ENCODE measurements at places on chromosomes 16 and 17.

DNA sequence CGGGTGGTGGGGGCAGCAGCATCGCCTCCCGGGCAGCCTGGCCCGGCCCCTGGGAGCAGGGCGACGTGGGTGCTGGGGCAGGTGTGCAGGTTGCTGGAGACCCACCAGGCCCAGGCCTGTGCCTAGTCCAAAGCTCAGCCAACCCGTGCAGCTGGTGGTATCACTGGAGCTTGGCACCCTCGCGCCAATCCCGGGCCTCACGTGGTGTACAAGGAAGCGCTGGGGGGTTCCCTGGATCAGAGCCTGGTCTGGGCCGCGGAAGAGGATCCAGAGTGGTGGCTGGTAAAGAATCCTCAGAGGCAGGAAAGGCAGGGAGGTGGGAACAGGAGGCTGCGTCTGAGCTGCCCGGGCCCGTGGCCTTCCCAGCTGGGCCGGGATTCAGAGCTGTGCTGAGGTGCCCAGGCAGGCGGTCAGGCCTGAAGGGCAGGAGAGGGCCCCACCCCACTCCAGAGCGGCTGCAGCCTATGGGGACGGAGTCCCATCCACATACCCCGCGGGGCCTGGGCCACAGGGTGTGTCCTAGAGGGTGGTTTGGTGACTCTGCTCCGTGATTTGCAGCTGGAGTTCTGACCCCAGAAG lies 36.2 kb downstream of the ZFPM1 start:
- no peak for DNase-seq
- H3K4me1 ChIP-seq: no peaks in the 10 kb centered on the region
- no peak overlapping the region for H3K4me3 ChIP-seq
- no peaks in the 10 kb centered on the region for H3K36me3 ChIP-seq
- no peaks in the 10 kb centered on the region for H3K27me3 ChIP-seq
- H3K27ac ChIP-seq: no peak overlapping the region

GRCh38 chr16:11613381-11614303 lies 26.9 kb upstream of the LITAF start:
- no peak for DNase-seq
- peaks cover 16% of the 10 kb centered on the region for H3K4me1 ChIP-seq
- H3K36me3 ChIP-seq: no peaks in the 10 kb centered on the region
- H3K27ac ChIP-seq: peak overlapping the region; percentile 61
- no peak overlapping the region for H3K4me3 ChIP-seq
- H3K27me3 ChIP-seq: no peaks in the 10 kb centered on the region

DNA sequence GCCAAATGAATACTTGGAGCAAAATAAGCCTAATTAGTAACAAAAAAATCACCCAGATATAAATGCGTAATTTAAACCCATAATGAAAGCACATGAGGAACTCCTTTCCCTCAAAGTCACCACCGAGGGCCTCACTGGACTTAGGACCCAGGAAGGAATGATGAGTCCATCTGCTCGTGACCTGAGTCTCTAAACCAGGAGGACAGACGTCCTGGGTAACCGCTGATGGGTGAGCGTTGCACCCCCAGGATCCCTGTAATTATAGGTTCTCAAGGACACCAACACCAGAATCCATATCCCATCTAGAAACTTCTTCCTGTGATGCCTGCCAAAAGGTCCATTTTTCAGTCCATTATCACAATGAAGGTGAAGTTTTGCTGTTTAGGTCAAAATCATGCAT lies 121.4 kb downstream of the ZNF778 start:
- H3K4me1 ChIP-seq: peaks cover 82% of the 10 kb centered on the region
- no peak overlapping the region for H3K27ac ChIP-seq
- DNase-seq: no peak
- H3K27me3 ChIP-seq: no peaks in the 10 kb centered on the region
- no peaks in the 10 kb centered on the region for H3K36me3 ChIP-seq

GRCh38 chr17:2975469-2975958 lies 87.9 kb downstream of the OR1D5 start:
- H3K27me3 ChIP-seq: no peaks in the 10 kb centered on the region
- no peak for DNase-seq
- H3K4me1 ChIP-seq: no peaks in the 10 kb centered on the region
- H3K36me3 ChIP-seq: no peaks in the 10 kb centered on the region
- H3K4me3 ChIP-seq: no peak overlapping the region
- no peak overlapping the region for H3K27ac ChIP-seq

DNA sequence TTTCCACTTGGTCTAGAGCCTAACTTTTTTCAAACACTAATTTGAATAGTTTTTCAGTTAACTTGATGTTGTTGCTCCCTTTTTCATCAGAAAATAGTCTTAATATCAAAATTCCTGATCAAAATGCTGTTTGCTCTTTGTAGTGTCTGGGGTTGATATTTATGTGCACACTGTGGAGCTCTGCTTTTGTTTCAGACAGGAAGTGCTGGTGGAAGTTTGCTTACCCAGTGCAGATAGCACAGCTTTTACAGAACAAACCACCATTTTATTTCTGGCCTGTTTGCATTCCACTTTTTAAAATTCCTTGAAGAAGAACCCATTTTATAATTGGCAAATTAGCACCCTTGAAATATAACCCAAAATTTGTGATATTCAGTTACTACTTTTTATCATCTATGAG lies 125.4 kb downstream of the MRTFB start:
- DNase-seq: no peak
- H3K4me1 ChIP-seq: peaks cover 18% of the 10 kb centered on the region
- no peaks in the 10 kb centered on the region for H3K27me3 ChIP-seq
- no peaks in the 10 kb centered on the region for H3K36me3 ChIP-seq
- no peak overlapping the region for H3K27ac ChIP-seq

DNA sequence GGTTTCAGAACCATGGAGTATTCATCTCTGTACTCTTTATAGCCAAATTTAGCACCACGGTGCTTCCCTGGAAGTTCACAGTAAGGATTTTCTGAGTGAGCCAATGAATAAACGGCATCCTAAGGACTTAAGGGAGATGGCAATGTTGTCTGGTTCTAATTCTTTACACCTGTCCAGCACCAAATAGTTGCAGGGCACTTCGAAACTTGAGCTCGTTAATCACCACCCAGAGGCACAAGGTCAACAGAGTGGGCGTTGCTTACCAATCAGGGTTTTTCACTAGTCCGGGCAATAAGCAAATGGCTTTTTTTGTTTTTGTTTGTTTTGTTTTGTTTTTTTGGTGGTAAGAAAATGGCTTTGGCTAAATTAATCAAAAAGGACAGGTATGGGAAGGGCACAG lies 28.2 kb upstream of the TMEM220 start:
- no peaks in the 10 kb centered on the region for H3K36me3 ChIP-seq
- H3K4me1 ChIP-seq: peaks cover 4% of the 10 kb centered on the region

DNA sequence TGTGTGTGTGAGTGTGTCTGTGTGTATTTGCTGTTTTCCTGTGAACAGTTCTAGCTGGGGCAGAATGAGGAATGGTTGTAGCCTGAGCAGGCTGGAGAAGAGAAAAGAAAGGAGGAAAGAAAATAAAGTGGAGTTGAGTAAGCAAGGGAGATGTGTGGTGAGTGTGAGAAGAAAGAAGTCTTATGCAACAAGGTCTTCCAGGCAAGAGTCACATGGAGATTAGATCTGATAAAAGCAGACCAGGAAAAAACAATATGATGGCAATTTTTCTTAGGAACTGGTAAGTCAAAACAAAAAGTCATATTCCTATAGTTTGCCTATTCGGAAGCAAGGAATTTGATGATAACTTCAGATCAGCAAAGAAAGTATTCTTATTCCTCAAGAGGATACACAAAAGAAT lies 125.0 kb downstream of the HS3ST3A1 start:
- H3K4me1 ChIP-seq: no peaks in the 10 kb centered on the region
- no peak overlapping the region for H3K27ac ChIP-seq
- H3K36me3 ChIP-seq: no peaks in the 10 kb centered on the region
- H3K4me3 ChIP-seq: no peak overlapping the region
- H3K27me3 ChIP-seq: no peaks in the 10 kb centered on the region

DNA sequence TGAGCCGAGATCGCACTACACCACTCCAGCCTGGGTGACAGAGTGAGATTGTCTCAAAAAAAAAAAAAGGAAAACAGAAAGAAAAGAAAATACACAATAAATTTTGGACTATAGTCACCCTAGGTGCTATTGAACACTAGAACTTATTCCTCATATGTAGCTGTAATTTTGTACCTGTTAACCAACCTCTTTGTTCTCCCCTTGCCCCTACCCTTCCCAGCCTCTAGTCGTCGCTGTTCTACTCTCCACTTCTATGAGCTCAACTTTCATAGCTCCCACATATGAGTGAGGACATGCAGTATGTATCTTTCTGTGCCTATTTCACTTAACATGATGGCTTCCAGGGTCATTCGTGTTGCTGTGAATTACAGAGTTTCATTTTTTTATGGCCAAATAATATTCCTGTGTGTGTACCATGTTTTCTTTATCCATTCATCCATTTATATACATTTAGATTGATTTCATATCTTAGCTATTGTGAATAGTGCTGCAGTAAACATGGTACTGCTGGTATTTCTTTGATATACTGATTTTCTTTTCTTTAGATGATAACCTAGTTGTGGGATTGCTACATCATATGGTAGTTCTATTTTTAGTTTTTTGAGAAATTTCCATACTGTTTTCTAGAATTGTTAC lies 28.3 kb downstream of the VPS35L start:
- no peaks in the 10 kb centered on the region for H3K27me3 ChIP-seq
- no peak overlapping the region for H3K4me3 ChIP-seq
- H3K4me1 ChIP-seq: peaks cover 3% of the 10 kb centered on the region
- no peaks in the 10 kb centered on the region for H3K36me3 ChIP-seq

- DNase-seq: no peak
- no peak overlapping the region for H3K27ac ChIP-seq
Measured at GRCh38 chr17:78392295-78392694, 13.8 kb downstream of the PGS1 start.

DNA sequence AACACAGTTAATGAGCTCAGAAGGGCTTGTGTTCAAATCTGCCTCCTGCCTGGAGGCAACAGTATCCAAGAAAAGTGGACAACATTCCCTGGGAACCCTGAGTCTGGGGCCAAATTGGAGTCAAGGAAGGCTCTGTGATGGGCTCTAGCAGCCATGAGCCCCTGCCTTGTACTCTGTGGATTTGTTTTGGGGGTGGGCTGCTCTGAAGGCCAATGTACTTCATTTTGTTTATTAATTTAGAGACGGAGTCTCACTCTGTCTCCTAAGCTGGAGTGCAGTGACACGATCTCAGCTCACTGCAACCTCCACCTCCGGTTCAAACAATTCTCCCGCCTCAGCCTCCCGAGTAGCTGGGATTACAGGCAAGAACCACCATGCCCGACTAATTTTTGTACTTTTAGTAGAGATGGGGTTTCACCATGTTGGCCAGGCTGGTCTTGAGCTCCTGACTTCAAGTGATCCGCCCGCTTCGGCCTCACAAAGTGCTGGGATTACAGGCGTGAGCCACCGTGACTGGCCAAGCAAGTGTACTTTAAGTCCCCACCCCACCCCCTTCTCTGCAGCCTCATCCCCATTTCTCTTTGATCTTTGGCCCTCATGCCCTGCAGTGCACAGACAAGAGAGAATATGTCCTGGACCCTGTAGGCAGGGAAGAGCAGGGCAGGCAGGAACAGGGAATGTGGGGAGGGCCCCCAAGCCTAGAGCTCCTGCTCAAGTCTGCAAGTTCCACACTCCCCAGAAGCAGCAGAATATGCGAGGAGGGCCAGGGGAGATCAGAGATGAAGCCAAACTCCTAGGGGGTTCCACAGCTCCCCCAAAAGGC lies 2.7 kb upstream of the GIP start:
- H3K4me3 ChIP-seq: no peak overlapping the region
- H3K36me3 ChIP-seq: no peaks in the 10 kb centered on the region
- DNase-seq: no peak
- no peak overlapping the region for H3K27ac ChIP-seq
- H3K27me3 ChIP-seq: no peaks in the 10 kb centered on the region
- H3K4me1 ChIP-seq: peaks cover 13% of the 10 kb centered on the region

- DNase-seq: no peak
- H3K36me3 ChIP-seq: peaks cover 15% of the 10 kb centered on the region
- peaks cover 68% of the 10 kb centered on the region for H3K4me1 ChIP-seq
- H3K27ac ChIP-seq: peak overlapping the region; percentile 95
Measured at GRCh38 chr16:84839956-84840355, 20.2 kb downstream of the CRISPLD2 start.

GRCh38 chr16:87003414-87003755 lies 313.8 kb downstream of the C16orf95 start:
- no peaks in the 10 kb centered on the region for H3K4me1 ChIP-seq
- H3K36me3 ChIP-seq: no peaks in the 10 kb centered on the region
- no peaks in the 10 kb centered on the region for H3K27me3 ChIP-seq
- H3K4me3 ChIP-seq: no peak overlapping the region

- peaks cover 55% of the 10 kb centered on the region for H3K36me3 ChIP-seq
- DNase-seq: no peak
- peaks cover 46% of the 10 kb centered on the region for H3K4me1 ChIP-seq
- H3K27ac ChIP-seq: no peak overlapping the region
- no peaks in the 10 kb centered on the region for H3K27me3 ChIP-seq
Measured at GRCh38 chr17:38891441-38891840, 21.6 kb downstream of the LASP1 start.

- no peaks in the 10 kb centered on the region for H3K36me3 ChIP-seq
- no peak for DNase-seq
- H3K4me1 ChIP-seq: peaks cover 29% of the 10 kb centered on the region
- no peak overlapping the region for H3K4me3 ChIP-seq
- no peak overlapping the region for H3K27ac ChIP-seq
Measured at GRCh38 chr16:4607841-4608703, 6.6 kb downstream of the UBALD1 start.

GRCh38 chr16:81558077-81558443 lies 113.5 kb downstream of the CMIP start:
- H3K4me3 ChIP-seq: no peak overlapping the region
- H3K27ac ChIP-seq: no peak overlapping the region
- H3K4me1 ChIP-seq: peaks cover 31% of the 10 kb centered on the region
- H3K36me3 ChIP-seq: no peaks in the 10 kb centered on the region

Measured in vagina (tissue), 2 donors.